Renal cortical epithelial cell (primary cell): ENCODE measurements at places on chromosomes 4 and X. TPM values are rescaled to one million over a fixed set of nuclear protein-coding genes. Genes with fewer than 3 reads are reported as not detected.

DNA sequence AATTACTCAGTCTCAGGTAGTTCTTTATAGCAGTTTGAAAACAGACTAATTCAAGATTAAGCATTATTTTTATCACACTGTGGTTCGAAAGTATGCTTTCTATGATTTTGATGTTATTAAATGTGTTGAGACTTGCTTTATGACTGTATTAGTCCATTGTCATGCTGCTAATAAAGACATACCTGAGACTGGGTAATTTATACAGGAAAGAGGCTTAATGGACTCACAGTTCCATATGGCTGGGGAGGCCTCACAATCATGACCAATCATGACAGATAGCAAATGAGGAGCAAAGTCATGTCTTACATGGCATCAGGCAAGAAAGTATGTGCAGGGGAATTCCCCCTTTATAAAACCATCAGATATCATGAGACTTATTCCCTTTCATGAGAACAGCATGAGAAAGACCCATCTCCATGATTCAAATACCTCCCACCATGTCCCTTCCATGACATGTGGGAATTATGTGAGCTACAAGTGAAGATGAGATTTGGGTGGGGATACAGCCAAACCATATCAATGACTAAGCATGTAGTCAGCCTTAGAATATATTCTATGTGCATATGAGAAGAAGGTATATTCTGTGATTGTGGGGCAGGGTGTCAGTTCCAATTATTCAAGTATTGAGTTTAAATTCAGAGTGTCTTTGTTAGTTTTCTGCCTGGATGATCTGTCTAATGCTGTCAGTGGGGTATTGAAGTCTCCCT lies 44.6 kb upstream of the UGT2A1 start:
- no peak for DNase-seq

The MAP3K15 gene
- 1.3 and 1.7 TPM in 2 replicates for total RNA-seq

- no peak for DNase-seq
Measured at GRCh38 chr4:2484185-2484584, 15.3 kb downstream of the RNF4 start.

GRCh38 chr4:171948038-171948437 lies 134.8 kb downstream of the GALNTL6 start:
- no peak for DNase-seq

DNA sequence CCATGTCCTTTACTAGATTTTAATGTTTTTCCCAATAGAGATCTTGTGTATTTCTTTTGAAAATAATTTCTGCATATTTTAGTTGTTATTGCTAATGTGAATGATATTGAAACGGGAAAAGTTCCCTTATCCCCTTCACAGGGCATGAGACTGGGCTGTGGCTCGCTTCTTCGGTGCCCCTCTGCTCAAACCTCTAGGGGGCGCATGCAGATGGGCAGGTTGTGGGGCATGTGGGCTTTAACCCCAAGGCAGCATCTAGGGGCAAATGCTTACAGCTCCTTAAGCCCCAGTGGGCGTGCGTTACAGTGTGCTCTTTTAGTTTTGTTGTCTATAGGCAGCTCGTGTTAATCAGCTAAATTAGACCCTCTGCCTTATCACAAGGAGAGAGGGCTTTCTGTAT lies 194.7 kb downstream of the OPHN1 start:
- DNase-seq, result no peak

The IKBKG gene
- 14.9 and 17.9 TPM in 2 replicates for total RNA-seq

The KCND1 gene
- total RNA-seq, result 7.1 and 14.0 TPM in 2 replicates

The MXRA5 gene
- total RNA-seq, result 0.17 and 6.0 TPM in 2 replicates

The FAM149A gene
- 21.2 and 31.9 TPM in 2 replicates for total RNA-seq

GRCh38 chr4:105990933-105991332 lies 95.7 kb downstream of the NPNT start:
- DNase-seq, result peak; percentile 97

The SPATA4 gene
- 0.65 and 1.2 TPM in 2 replicates for total RNA-seq

DNA sequence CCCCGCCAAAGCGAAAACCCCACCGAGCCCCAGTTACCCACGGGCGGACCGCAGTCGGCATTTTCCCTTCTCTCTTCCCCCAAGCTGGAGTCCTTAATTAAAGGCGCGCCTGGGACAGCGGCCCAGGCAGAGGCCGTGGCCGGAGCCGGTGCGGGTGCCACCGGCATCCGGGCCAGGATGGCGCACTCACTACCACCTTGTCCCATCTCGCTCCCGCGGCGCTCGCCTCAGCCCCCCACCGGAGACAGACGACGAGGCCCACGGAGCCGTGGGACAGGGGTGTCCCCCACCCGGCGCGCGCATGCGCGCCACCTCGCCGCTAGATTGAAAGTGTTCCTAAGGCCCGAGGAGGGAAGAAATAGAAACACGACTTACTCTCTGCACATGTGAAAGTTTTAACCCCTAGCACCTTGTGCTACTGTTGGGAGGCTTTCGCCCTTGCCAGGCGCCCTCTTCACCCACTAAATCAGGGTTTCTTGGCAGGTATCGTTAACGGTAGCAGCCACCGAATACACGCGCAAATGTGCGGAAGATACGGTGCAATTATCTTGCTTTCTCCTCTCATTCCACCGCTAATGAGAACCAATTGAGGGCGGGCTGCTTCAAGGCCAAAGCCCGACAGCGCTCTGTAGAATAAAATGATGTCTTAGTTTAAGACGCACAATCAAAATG lies 64.3 kb upstream of the CCDC160 start:
- no peak for DNase-seq

- DNase-seq, result no peak
Measured at GRCh38 chr4:112098841-112099530, 46.3 kb upstream of the FAM241A start.

- DNase-seq, result no peak
Measured at GRCh38 chr4:8176547-8177399, 18.2 kb upstream of the ABLIM2 start.

GRCh38 chrX:53379008-53379710 lies 43.3 kb downstream of the SMC1A start:
- DNase-seq, result no peak

DNA sequence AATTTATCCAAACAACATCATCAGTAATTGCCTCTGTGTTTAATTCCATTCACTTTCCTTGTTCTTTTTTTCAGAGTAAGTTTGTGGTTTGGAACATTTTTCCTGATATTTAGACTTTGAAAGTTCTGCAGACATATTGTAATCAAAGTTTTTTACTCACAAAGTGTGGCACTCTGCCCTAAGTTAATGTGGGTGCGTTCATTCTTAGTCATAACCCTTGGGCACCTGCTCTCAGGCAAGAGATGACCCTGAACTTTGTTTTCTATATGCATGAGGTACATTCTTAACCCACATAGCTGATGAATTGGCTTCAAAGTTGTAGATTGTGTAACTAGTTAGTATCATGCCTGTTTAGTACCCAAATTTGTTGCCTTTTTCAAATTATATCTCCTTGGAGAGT lies 424.3 kb downstream of the GRXCR1 start:
- peak; percentile 13 for DNase-seq

The TSPAN6 gene
- 56.6 and 79.7 TPM in 2 replicates for total RNA-seq

The TMEM255A gene
- 0.17 and 0.30 TPM in 2 replicates for total RNA-seq
